ENCODE measurements at places on chromosomes 7 and 10.

DNA sequence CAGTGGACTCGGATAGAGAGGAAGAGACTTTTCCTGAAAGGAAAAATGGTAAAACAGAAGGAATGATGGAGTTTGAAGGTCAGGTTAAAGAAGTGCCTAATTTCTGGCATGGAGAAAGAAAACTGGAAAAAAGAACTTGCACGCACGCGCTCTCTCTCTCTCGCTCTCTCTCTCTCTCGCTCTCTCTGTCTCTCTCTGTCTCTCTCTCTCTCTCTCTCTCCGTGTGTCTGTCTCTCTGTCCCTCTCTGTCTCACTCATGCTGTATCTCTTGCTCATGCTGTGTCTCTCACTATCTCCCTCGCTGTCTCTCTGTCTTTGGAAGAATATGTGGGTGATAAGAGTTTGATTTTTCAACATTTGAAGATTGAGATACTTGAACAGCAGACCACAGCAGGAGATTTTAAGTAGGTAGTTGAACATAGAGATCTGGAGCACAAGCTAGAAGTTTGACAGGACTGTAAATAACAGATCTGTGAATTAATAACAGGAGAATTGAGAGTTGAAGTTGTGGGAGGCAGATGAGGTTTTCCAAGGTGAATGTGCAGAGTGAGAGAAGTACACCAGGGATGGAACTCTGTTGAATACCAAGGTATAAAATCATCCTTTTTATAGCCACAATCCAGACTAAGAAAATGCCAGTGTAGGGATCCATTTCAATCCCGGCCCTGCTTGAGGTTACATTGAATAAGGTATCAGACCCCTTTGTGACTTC is 33.1 kb downstream of the ADD3 start:
- no peak for DNase-seq

- peak; percentile 21 for DNase-seq
Observed at GRCh38 chr7:11341285-11341944, 367.7 kb downstream of the PHF14 start.

- peak; percentile 80 for DNase-seq
Observed at GRCh38 chr10:103192451-103193106, 493 bp downstream of the NT5C2 start.

DNA sequence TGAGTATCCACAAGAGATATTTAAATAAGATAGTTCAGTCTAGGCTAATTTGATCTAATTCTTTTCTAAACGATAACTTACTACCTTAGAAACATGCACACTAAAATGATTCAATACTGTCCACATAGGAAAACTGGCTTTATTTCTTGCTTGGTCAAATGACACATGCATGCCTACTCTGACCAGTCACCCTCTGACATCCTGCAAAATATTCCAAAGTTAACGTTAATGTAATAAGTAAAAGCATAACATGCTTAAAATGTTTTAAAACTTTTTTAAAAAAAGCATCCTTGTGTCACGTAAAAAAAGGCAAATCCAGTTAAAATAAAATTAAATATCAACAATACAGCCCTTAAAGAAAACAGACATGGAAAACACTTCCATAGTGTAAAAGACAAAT is 70.2 kb downstream of the UBE2H start:
- no peak for DNase-seq

DNA sequence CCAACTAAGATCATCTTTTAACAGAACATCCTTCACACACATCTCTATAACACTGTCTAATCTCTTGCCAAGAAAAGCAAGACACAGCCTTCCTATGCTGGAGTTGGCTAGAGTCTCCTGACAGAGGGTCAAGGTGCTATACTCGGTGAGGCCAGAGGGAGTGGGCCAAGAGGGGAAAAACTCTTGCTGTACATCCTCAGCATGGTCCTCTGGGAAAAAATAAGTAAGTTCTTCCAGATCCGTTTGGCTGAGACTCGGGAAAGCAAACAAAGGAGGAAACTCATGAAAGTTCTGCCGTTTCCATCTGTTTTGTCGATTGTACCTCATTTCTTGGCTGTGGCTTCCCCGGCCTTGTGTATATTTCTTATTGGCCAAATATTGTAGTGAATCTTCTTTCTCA is 33.9 kb downstream of the VWDE start:
- no peak for DNase-seq

GRCh38 chr10:7551289-7551688 is 115.5 kb downstream of the ITIH5 start:
- no peak for DNase-seq

- no peak for DNase-seq
Observed at GRCh38 chr10:18719811-18720210, 60.6 kb downstream of the ARL5B start.

GRCh38 chr7:139583826-139584553 is 60.5 kb downstream of the CLEC2L start:
- no peak for DNase-seq

DNA sequence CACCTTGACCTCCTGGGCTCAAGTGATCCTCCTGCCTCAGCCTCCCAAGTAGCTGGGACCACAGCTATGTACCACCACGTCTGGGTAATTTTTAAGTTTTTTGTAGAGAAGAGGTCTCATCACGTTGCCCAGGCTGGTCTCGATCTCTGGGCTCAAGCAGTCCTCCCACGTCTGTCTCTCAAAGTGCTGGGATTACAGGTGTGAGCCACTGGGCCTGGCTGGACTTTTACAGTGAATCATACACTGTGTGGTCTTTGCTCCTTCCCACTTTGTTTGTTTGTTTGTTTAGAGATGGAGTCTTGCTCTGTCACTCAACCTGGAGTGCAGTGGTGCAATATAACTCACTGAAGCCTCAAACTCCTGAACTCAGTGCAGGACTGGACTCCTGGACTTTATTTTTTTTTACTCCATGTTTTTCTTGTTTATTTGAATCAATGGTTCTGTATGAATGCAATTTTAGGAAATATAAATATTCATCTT is 12.5 kb downstream of the PPIA start:
- DNase-seq, result no peak

- no peak for DNase-seq
Observed at GRCh38 chr10:101029520-101030295, 1.2 kb downstream of the PDZD7 start.

DNA sequence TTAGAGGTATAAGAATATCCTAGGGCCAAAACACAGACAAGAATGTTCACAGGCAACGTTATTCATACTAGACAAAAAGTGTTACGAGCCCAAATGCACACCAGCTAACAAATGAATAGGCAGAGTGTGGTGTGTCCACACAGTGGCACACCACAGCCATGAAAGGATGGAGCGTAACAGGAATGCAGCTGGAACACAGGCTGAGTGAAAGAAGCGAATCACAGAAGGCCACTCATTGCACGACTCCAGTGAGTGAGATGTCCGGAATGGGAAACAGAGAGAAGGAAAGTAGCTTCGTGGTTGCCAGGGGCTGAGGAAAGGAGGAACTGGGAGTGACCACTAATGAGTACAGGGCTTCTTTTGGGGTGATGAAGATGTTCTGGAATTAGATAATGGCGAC is 198.8 kb downstream of the TNS3 start:
- no peak for DNase-seq

DNA sequence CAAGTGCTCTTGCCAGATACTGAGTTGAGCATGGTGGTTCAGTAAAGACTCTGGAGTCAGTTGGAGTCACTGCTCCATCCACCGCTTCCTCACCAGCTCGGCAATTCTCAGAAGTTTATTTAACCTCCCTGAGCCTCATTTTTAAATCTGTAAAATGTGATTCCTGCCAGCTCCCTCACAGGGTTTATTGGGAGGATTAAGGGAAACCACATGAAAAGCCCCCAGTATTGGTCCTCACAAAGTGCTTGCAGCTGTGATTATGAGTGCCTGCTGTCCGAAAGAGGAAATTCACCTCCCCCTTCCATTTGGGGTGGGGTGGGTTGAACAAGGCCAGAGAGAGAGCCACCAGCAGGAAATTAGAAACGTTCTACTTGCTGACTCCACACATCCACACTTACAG is 99.0 kb downstream of the AOAH start:
- peak; percentile 13 for DNase-seq

DNA sequence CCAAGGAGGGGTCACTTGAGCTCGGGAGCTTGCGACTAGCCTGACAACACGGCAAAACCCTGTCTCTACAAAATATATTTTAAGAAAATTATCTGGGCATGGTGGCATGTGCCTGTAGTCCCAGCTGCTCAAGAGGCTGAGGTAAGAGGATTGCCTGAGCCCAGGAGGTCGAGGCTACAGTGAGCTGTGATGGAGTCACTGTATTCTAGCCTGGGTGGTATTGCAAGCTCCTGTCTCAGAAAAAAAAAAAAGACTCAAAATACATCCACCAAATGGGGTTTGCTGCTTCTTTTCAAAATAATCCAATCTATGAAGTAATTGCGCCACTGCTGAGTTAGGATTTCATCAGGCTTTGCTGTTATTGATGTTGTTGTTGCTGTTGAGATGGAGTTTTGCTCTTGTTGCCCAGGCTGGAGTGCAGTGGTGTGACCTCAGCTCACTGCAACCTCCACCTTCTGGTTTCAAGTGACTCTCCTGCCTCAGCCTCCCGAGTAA is 11.1 kb upstream of the VIM start:
- DNase-seq, result no peak

DNA sequence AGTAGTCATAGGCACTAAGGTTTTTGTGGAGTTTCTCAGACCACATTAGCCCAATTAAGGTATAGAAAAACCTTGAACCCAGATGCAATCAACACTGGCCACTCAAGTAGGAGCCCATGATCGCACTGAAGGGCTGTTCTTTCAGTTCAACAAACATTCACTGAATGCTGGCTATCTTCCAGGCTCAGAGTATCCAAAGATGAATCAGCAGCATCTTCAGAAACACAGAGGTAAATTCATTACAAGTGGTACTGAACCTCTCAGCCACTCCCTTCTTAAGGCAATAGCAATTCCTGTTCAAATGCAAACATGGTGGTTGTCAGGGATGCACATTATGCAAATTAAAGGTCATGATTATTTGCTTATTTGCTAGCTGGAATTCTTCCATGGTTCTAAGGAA is 17.1 kb downstream of the KCNK18 start:
- DNase-seq, result no peak

DNA sequence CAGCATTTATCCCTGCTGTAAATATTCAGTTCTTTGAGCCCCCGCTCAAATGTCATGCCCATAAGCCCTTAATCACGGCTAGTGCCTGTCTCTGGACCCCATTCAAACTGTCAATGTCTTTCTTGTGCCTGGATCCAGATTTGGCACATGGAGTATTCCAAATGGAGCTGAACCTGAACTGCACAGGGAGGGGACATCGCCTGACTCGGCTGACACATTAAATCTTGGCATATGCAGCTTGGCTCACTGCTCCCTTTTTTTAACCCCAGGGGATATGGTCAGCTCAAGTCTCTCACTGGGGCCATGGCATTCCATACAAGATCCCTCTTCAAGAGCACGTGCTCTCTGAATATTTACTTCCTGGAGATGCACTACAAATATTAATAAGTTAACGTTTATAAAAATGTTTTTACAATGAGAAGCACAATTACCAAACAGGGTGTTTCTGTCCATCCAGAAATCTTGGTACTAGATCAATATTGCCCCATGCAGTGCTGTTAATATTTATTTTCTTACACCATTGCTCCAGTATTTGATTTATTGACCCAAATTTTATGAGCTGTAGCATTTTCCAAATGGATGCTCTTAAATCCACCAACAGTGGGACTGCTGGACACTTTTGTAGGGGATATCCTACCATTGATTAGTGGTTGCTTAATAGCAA is 57.4 kb downstream of the FGFR2 start:
- DNase-seq, result no peak

GRCh38 chr10:50281967-50282522 is 30.7 kb upstream of the ASAH2 start:
- DNase-seq, result no peak

DNA sequence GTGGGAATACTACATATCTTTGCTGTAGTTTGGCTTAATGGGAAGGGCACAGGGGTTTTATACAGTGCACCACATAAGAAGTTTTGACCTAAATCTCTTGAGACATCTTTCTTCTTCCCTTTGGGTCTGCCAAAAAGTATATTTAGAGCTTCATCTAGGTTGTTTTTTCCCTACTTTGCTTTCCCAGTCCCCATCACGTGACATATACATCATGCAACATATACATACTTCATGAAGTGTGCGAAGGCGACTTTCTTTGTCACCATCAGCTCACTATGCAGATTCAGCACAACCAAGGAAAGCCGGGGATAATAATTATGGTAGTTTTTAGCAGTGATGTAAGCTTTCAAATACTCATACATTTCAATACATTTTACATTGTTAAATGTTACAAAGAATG is 177.1 kb upstream of the PPP1R3A start:
- DNase-seq, result no peak

DNA sequence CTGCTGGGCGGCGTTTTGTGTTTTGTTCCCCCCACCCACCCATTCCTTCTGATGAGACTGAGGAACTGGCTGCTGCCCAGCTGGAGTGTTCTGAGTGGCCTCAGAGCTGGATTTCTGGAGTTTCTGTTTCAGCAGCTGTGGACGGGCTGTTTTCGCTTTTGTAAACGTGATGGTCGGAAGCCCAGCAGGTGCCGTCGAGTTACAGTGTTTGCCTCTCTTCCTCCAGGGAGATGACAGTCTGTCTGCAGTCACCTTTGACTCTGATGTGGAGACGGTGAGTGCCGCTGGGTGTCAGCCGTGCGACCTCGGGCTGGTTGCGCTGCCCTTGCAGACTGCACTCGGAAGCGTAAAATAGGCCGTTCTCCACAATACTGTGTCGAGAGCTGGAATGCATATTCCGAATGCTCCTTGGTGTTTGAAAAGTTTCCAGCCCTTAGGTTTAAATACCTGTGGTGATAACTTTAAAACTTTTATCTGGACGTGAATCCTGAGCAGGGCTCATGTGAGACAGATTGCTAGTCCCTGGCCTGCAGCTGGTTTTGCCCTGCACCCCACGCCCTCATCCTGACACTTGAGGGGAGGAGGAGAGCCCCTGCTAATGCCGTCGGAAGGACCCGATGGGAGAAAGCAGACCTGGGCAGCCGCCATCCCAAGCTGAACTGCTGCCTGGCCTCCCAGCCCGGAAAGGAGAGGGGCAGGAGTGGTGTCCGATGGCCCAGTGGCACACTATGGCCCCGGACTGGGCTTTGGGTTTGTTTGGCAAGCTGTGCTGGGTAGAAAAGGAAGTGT is 8.3 kb downstream of the IQCE start:
- no peak for DNase-seq

- no peak for DNase-seq
Observed at GRCh38 chr7:13181216-13181615, 493.8 kb downstream of the ARL4A start.

- no peak for DNase-seq
Observed at GRCh38 chr10:226018-226417, 90.8 kb downstream of the ZMYND11 start.

GRCh38 chr7:43619213-43620012 is 36.5 kb downstream of the STK17A start:
- no peak for DNase-seq

DNA sequence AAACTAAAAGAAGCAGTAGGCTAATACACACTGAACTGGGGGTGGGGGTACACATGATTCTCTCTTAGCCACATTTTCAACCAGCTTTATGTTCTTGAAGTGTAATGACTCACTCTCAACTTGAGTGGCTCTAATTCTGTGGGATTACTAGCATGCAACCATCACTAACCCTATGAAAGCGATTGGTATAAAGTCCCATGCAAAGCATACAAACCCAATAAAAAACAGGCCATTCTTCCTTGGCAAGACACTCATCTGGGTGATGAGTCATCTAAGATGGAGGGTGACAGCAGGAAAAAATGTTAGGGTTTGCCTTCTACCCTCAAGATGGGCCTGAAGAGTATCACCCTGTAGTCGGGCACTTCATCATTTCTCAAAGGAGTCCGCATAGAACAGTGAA is 14.9 kb upstream of the PON3 start:
- DNase-seq, result no peak

Data from Kasumi-1 (cell line).